ENCODE measurements at places on chromosomes 16 and 17. TPM values are rescaled to one million over a fixed set of nuclear protein-coding genes. Genes with fewer than 3 reads are reported as not detected.

DNA sequence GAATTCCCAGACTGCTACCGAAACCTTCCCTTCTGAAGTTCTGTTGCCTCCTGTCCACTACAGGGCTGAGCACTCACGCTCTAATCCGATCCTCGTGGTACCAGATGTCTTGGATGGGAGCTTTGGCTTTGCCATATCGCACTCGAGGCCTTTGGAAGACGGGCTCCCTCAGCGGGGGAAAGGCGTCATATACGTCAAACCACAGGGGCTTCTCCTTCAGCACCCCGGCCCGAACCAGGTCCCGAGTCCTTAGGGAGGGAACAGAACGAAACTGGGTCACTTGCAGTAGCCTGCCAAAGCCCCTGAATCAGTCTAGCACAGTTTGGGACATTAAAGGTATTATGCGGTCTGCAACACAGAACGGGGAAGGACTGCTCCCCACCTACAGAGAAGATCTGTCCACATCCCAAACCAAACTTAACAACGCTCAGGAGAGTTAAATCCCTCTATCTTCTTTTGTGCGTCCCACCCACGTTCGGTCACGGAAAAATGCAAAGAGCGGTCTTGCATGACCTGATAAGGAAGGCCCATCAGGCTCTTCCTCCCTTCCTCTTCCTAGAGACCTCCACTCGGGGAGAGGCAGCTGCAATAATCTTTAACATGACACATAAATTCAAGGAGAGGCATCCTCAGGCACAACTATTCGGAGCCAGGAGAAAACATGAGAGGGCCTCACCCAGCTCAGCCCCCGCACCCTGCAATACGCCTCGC, 526 bp downstream of the MRPS23 start:
- peaks cover 11% of the 10 kb centered on the region for H3K36me3 ChIP-seq
- H3K27ac ChIP-seq, result peak overlapping the region; percentile 96
- peak overlapping the region; percentile 92 for H3K4me3 ChIP-seq
- no peak for DNase-seq
- no peaks in the 10 kb centered on the region for H3K27me3 ChIP-seq

NDRG4 gene
- 17.3 TPM for total RNA-seq

DNA sequence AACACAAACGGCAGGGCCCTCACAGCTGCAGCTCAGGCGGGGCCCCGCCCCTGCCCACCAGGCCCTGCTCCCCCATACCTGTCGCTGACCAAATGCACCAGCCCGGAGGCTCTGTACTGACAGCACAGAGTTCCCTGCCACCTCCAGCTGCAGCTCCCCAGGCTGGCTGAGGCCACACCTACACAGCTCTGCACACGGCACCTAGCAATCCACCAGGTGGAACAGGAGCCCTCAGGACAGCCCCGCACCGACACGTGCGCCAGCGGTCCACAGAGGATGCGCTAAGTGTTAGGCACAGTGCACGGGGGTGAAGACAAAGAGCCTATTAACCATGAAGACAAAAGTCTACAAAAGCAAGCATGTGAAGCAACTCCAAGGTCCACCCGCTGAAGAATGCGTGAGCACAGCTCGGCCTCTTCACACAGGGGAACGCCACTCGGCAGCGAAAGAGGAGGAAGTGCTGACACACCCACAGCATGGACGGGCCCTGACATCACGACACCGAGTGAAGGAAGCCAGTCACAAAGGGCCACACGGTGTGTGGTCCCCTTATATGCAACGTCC, 5.4 kb downstream of the ZCCHC14 start:
- peak overlapping the region; percentile 50 for H3K27ac ChIP-seq
- no peaks in the 10 kb centered on the region for H3K27me3 ChIP-seq
- no peaks in the 10 kb centered on the region for H3K36me3 ChIP-seq
- no peak overlapping the region for H3K4me3 ChIP-seq
- H3K4me1 ChIP-seq, result peaks cover 71% of the 10 kb centered on the region

CACNG5 gene
- not detected for total RNA-seq

NGFR gene
- total RNA-seq, result 14.7 TPM

SYT17 gene
- 7.4 TPM for total RNA-seq

GRCh38 chr16:11391576-11391975, 46.3 kb downstream of the RMI2 start:
- no peaks in the 10 kb centered on the region for H3K36me3 ChIP-seq
- peaks cover 5% of the 10 kb centered on the region for H3K27me3 ChIP-seq
- no peak for DNase-seq
- H3K27ac ChIP-seq, result no peak overlapping the region
- peaks cover 18% of the 10 kb centered on the region for H3K4me1 ChIP-seq
